ENCODE measurements at places on chromosomes 16 and 17. TPM values are rescaled to one million over a fixed set of nuclear protein-coding genes. Genes with fewer than 3 reads are reported as not detected.
A peak's percentile ranks its signal among the peaks of the same experiment; 100 is the strongest.

- DNase-seq, result peak; percentile 60
Observed at GRCh38 chr17:42275527-42276358, 448 bp downstream of the STAT5B start.

- no peak for DNase-seq
Observed at GRCh38 chr17:36503456-36504155, 17.1 kb downstream of the ZNHIT3 start.

- no peak for DNase-seq
Observed at GRCh38 chr17:72715906-72716572, 376.4 kb downstream of the SLC39A11 start.

DNA sequence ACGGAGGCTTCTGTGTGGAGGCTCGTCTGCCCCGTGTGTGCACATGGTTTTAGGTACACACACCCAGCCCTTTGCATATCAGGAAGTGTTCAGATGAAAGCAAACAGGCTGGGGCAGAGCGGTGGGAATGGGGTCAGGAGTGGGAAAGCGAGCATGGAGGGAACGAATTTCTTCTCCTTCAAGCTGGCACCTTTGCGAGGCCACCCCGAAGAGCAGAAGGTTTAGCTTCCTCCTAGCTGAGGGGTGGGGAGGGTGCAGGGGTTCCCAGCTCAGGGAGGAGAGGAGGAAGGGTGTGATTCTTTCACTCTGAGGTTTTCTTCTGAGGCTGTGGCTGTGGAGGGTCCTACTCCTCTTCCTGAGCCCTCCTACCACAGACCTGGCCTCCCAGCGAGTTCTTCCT lies 83.6 kb downstream of the ABR start:
- DNase-seq, result no peak

PKMYT1 gene
- total RNA-seq, result 199 TPM

TEX19 gene
- total RNA-seq, result not detected

TMEM114 gene
- not detected for total RNA-seq

All from activated CD8-positive, alpha-beta memory T cell treated with anti-CD3 and anti-CD28 coated beads, Interleukin-2, amount 10 ng/mL, durations not matched to agents 7 days and 5 days (primary cell).